Sigmoid colon (tissue), 7 donors: ENCODE measurements at places on chromosomes 2 and 18.

DNA sequence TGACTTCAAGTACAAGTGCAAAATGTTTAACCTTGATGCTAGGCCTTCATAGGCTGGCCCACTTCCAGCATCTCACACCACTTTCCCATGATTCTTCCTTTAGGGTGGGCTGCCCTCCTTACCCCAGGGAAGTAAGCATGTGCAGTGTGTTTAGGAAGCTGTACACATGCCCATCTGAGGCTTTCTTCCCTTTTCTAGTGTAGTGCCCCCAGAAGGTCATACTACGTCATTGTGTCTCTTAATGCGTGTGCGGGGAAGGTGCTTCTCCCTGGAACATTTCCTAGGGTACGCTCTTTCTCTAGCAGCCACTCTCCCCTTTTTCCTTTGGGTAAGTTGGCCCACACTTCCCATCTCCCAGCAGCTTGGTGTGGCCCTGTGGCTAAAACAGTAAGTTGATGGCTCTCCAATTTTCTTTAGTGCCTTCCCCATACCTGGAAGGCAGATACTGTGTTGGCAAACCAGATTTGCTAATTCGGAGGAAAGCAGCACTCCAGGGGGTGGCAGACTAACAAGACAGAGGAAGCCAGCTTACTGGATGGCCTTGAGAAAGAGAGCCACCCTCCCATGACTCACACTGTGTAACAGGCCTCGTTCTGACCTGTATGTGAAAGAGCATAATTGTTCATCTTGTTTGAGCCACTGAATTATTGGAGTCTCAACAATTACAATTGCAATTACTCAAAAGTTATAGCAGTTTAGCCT, 1.1 kb upstream of the SULT6B1 start:
- no peak overlapping the region for H3K4me3 ChIP-seq
- H3K27ac ChIP-seq: peak overlapping the region; percentile 17
- no peaks in the 10 kb centered on the region for H3K36me3 ChIP-seq
- peaks cover 5% of the 10 kb centered on the region for H3K27me3 ChIP-seq
- H3K4me1 ChIP-seq: no peaks in the 10 kb centered on the region
- no peak for DNase-seq

DNA sequence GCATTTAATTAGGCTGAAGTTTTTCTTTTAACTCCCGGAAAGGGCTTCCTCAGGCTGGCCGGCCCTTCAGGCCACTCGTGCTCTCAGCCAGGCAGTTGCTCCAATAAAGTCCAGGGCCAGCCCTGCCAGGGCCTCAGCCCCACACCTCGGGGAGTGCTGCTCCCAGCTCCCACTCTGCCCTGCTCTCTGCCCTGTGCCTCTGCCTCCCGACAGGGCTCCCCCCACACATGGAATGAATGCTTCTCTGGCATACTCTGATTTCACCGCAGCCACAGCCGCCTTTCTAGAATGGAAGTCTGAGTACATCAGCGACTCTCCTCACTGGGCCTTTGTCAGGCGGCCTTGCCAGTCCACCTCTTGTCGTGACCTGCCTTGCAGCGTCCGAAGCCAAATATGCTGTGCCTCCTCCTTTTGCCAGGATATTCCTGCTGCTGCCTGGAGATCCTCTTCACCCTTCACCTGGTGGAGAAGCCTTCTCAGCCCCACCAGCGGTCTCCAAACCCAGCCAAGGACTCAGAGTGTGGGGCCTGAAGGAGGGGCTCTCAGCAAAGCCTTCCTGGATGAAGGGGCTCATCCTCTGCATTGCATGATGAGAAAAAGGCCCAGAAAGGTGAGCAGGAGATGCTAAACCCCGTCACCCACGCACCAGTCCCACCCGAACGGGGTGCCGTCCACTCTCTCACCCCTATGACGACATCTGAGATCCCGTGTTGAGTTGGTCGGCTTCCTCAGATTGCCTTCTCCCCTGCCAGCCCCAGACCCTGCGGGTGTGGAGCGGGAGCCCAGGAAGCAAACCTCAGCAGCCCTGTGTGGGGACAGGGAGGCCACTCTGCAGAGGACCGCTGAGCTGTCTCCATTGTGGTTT, 472.7 kb upstream of the HS6ST1 start:
- no peak overlapping the region for H3K4me3 ChIP-seq
- DNase-seq: no peak

DNA sequence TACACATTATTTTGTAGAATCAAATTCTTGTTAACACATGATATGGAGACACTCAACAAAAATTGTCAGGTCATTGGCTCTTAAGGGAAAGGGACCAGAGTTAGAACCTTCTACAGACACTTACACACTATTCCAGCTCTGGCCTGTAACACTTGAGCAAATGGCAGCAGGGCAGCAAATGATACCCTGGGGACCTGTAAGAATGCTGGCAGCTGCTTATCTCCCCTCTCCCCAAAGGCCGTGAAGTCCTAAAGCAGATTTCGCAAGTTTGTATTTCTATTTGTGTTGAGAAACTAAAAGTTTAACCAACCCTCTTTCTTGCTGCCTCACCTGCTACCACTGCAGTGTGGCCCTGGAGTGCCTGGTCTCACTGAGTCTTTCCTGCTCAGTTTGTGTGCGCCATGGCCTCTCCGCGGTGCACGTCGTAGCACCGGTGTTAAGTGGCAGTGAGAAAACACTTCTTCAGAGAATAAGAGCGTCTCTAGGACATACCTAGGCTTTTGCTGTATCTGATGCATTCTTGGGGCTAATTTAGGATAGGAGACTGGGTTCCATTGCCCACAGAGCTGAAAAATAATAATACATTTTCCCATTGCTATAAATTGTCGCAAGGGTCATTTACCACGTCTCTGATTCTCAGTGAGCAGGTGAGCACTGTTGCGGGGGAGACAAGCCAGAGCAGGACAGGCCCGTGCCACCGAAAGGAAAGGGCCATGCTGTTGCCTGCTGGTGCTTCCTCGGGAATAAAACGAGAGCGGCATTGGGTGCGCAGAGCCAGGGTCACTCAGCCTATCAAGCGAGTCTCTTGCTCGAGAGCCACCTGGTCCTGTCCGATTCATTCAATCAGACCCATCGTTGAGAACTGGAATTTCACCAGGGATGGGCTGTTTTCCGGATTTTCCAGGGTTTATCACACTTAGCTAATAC, 204.9 kb downstream of the PTGR3 start:
- H3K4me3 ChIP-seq: no peak overlapping the region
- H3K36me3 ChIP-seq: no peaks in the 10 kb centered on the region
- H3K27me3 ChIP-seq: no peaks in the 10 kb centered on the region
- no peak overlapping the region for H3K27ac ChIP-seq
- DNase-seq: no peak

DNA sequence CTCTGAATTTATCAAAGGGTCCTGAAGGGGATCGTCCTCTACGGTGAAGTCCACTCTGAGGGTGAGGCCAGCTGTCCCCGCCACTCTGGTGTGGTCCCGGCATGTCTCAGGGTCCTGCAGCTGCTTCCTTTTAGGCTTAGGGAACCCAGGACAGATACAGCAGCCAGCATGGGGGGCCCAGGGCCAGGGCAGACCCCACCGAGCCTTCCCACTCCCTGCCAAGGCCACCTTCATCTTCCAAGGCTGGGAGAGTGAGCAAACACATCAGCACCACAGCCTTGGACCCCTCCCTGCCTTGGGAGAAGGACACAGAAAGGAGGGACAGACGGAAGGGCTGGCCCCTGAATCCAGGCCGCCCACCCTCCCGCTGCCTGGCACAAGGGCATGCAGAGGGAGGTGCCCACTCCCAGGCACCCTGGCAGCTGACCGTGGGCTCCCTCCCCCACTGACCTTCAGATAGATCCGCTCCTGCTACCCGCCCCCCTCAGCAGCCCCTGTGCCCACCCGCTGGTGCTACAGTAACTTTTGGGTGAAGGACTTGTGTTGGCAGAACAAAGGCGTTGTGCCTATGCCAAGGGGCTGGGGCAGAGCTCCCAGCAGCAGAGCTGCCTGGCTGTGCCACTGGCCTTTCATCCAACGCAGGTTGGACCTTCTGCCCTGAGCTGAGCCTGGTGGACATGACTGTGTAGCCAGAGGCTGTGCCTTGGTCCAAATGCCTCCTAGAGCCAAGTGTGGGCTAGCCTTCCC, 7.6 kb downstream of the CYP26B1 start:
- H3K4me3 ChIP-seq: no peak overlapping the region
- H3K4me1 ChIP-seq: peaks cover 28% of the 10 kb centered on the region

GRCh38 chr18:9539283-9539682, 64.0 kb downstream of the RALBP1 start:
- H3K36me3 ChIP-seq: peaks cover 29% of the 10 kb centered on the region
- DNase-seq: no peak
